Fibroblast of skin of right quadriceps (primary cell): ENCODE measurements at places on chromosomes 5 and 9.

DNA sequence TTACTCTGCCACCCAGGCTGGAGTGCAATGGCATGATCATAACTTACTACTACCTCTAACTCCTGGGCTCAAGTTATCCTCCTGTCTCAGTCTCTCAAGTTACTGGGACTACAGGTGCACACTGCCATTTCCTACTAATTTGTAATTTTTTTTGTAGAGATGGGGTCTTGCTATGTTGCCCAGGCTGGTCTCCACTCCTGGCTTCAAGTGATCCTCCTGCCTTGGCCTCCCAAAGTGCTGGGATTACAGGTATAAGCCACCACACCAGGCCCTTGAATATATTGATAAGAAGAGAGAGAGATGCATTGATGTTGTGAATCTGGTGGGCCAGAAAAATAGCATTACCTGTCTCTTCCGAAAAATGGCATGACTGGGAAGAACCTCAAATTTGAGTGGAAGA is 21.0 kb upstream of the RCL1 start:
- DNase-seq = no peak

DNA sequence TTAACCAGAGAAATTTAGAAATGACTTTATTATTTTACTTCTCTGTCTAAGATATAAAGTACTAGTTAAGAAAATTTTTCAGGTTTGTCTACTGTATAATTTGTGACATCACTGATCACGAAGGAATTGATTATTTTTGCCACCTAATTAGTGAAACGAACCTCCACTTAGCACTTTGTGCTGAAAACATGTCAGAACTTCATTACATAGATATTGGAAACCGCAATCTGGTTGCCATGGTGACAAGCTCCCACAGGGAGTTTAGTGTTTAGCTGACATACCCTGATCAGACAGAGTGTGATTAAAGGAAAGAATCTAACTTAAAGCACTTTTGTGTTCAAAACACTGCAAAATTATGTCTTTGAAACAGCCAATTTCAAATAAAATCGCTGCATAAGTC is 668.4 kb upstream of the CCNG1 start:
- no peak for DNase-seq

GRCh38 chr5:16551628-16552027 is 65.2 kb downstream of the RETREG1 start:
- DNase-seq = no peak

DNA sequence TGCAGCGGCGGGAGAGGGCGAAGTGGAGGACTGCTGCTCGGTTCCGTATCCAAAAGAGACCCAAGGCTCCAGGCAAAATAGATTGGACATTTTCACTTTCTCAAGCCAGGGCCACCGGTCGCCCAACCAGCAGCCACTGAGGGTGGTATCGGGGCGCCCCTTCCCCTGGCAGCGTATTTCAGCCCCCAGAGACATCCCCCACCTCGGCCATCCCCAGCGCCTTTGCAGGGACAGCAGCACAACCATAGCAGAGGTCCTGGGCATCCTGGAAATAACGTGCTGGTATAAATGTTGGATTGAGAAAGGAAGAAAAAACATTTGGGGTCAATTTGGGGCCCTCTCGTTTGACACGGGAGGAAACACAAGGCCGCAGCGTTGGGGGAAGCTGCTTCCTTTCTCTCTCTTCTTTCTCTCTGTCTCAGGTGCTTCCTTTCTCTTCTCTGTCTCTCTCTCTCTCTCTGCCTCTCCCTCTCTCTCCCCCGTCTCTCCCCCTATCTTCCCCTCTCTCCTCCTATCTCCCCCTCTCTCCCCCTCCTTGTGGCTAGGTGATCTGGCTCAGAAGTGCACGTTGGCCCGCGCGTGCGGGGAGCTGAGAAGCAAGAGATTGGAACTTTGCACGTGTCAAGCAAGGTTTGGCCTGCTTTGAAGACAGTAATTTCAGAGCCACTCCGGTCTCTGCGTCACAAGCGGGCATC is 624 bp upstream of the RETREG1 start:
- DNase-seq = no peak

GRCh38 chr5:120164986-120165385 is 299.1 kb upstream of the PRR16 start:
- DNase-seq = no peak

DNA sequence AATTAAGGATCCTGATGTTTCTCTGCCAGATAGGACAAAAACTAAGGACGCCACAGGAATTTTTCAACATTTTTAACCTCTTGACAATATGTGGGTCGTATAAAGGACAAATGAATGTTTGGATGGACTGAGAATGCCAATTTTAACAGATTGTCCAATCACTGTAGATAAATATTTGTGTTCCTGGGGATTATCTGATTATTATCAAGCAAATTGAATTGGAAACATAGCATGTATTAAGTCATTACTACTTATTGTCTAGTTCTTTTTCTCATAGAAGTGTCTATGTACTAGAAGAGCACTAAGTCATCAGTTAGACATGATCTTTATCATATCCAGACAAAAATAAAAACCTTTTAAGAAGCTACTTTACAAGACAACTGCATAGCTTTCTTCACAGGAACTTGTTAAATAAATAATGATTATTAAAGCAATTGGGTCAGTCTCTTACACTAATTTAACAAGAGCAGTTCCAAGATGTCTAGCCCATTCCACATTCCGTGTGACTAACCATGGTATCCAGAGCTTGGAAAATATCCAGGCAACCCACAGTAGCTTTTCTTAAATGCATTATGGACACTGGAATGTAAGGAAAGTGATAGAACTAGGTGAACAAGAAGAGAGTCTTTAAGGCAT is 127.5 kb upstream of the CDKN2B start:
- DNase-seq = peak; percentile 96

DNA sequence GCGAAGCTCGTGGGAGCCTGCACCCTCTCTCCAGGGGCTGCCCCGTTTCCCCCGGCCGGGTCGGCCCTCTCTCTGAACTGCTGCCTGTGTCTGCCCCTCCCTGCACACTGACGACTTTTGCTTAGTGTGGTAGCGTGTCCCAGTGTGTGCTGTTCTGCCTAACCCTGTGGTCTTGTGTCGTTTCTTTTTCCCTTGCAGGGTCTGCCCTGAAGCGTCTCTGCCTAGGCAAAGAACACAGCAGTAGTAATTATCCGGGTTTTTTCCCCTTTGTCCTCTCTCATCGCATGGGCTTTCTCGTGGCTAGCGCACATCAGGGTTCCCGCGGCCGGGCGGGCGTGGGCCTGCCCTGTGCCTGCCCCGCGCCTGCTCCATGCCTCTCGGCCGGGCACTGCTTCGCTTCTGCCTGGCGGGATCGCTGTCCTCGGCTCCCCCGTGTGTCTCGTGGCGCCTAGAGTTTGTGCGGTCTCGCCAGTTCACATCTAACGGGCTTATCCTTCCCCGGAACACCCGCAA is 122.7 kb downstream of the WNK2 start:
- DNase-seq = no peak

GRCh38 chr5:2303431-2304100 is 420.8 kb upstream of the IRX4 start:
- DNase-seq = no peak

DNA sequence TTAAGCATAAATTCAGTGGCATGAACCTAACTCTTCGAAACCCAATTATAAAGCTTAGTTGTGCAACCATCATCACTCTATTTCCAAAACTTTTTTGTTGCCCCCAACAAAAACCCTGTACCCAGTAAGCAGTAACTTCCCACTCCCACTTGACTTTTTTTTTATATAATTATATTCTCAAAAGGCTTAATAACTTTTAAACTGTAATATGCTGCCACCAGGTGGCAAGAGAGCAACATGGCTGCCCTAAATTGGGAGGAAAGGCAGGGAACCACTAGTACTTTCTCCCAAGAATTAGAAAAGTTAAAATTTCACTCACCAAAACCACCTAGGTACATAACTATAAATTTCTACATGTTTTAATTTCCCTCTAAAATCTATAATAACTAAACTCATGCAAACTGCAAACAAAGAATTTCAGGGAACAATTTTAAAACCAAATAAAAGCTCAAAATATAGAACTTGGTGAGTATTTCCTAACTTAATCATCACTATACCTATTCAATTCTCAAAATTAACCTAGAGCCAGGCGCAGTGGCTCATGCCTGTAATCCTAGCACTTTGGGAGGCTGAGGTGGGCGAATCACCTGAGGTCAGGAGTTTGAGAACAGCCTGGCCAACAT is 50.2 kb upstream of the RNF38 start:
- DNase-seq = peak; percentile 40

DNA sequence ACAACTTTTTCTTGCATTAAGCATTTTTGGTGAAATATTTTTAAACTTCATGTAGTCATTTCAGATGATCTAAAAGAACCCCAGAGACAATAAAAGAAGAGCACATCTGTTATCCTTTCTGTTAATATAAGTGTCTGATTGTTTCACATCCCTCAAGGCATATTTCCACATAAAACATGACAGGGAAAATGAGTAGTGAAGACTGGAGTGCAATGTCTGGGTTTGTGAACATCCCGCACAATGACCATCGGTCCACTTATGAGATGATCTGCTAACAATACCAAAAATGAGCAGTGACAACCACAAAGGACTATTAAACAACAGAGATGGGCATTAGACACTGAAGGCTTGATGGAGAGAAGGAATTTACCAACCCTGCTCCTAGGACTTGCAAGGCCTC is 209.1 kb downstream of the NR2F1-AS1 start:
- no peak for DNase-seq

GRCh38 chr9:96246267-96246671 is 55.7 kb downstream of the HSD17B3 start:
- DNase-seq = no peak

DNA sequence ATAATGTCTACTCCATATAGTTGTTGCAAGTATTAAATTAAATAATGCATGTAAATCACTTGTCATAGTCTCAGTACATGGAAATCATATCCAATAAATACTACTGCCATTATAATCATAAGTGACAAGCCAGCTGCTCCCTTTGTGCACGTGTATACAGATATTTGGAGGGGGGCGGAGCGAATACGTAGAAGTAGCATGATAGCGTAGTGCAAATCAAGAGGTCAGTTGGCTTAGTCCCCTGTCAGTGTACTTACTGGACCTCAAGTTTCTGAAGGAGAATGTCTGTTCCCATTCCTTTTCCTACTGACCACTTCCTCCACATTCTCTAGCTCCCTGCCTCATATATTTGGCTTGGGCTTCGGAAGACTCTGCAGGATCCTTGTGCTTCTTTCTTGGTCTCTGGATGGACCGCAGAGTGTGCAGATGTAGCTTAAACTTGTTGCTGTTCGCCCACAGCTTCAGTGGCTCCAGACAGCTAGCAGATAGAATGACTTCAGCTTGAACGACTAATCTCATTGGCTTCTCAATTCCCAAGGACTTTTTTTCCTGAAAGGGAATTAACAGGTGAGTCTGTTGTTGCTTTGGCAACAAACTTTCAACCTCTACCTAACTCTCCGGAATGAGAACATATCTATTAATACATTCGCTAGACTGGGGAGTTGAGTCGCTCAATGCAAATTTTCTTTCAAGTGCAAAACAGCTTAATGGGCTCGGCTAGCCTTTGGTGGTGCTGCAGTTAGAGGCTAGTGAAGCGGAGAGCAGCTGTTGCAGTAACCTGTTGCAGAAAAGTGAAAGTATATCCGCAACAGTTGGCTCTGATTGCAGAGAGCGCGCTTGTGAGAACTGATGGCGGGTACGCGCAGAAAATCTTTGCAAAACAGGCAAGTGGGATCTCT is at the start of gene PCDHB1:
Gene PCDHB1, plus strand, starts transcription at position 753 of the 899 bp plus-strand sequence. Its CDS starts 97 bp downstream, at position 850.
- DNase-seq = no peak

DNA sequence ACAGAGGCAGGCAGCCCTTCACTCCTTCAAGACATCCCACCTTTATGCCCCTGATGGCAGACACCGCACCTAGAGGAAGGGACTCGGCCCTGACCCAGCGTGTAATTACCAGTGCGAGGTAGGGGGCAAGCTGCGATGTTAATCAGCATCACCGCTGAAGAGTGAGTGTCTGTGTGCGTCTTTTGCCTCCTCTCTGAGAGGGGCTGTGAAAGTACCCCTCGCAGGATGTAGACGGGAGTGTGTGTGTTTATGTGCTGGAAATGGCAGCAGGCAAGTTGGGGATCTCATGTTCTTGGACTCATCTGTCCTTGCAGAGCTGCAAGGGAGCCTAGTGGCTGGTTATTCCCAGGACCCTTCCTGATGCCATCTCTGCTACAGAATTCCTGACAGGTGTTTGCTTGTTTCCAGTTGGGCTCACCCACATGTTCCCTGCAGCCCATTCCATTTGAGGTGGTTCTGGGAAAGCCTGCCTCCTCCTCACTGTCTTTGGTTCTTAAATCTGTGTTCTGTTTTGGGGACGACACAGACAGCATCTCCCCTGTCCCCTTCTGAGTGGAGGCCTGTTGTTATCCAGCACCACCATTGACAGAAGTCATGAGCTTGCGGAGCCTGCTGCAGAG is 70.5 kb downstream of the ZNF618 start:
- DNase-seq = no peak

DNA sequence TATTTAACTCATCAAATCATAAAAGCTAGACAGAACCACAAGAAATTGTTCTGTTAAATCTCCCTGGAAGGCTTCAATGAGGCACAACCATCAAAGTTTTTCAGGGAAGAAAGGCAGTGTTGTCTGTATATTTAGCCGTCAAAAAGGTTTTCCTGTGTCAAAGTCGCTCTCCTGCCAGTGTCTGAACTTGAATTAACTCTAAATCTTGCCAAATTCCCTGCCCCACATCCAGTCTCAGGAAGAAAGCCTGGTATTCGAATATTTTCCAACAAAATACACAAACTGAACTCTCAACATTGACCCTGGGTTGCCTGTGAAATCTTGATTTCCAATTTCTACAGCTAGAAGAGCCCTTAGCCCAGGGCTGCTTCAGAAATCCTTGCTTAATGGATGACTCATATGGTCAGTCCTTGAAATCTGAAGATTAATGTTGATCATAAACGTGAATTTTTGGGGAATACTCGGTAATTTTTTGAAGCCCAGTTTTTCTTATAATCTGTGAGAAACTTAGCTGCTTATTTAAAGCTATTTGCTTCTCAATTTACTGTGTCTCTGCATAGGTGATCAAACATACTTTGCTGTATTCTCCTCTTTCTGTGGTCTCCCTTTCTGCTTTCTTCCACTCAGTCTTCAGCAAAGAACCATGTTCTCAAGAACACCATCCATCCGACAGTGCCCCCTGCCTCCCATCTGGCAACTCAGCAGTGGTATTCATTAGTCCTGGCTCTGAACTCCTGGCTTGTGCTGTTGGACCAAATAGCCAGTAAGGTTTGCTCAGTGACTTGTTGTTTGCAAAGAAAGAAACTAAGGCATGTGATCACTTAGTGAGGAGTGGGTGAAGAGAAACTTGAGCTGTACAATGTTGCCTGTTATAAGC is 58.9 kb downstream of the NREP start:
- no peak for DNase-seq
